GM23248 (cell line): ENCODE measurements at places on chromosomes 5 and 9.
A peak's percentile ranks its signal among the peaks of the same experiment; 100 is the strongest.

- no peak for DNase-seq
These were observed 138.5 kb upstream of the IRX2 start for GRCh38 chr5:2890011-2890410.

DNA sequence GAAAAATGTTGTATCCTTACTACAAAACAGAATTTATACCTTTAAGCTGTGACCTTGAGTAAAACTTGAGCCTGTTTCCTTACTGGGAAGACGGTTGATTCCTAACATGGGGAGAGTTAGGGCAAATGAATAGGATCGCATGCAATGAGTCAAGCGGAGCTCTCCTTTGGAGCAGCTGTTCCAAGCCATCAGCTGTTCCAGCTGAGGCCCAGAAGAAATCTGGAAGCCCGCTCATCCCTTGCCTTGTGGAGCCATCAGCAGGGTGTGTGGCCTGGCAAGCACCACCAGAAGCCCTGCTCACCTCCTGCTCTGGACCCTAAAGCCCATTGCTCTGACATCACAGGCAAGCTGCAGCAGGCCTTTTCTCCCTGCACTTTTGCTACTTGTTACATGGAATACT lies 8.0 kb downstream of the KIAA1191 start:
- DNase-seq = no peak

- DNase-seq = no peak
These were observed 877.7 kb downstream of the TLE1 start for GRCh38 chr9:80811656-80812055.

- DNase-seq = no peak
These were observed 5.5 kb downstream of the KCNT1 start for GRCh38 chr9:135707252-135708138.

- DNase-seq = no peak
These were observed 177.2 kb upstream of the OR13F1 start for GRCh38 chr9:104326912-104327311.

DNA sequence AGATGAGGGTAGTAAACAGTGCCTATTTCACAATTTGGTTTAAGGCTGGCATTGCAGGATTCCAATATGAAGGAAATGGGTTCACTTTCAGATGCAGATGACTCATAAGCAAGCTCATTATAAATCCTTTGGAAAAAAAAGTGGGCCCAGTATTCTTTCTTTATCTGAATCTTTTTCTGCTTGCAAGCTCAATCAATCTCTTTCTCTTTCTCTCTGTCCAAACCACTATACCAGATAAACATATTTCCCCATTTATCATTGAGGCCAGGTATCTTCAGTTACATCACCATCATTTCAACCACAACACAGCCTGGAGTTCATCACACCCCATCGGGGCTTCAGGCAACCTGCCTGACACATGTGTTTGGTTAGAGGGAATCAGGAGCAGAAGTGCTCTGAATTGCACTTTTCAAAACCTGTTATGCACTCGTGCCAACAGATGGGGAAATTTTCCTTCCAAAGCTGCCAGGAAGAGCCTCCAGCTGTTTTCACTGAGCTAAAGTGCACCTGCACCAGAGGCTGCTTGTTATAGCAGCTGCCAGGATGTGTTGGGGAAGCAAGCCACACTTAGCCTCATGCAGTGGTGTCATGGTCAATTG lies 30.0 kb upstream of the MAMDC2 start:
- peak; percentile 63 for DNase-seq

DNA sequence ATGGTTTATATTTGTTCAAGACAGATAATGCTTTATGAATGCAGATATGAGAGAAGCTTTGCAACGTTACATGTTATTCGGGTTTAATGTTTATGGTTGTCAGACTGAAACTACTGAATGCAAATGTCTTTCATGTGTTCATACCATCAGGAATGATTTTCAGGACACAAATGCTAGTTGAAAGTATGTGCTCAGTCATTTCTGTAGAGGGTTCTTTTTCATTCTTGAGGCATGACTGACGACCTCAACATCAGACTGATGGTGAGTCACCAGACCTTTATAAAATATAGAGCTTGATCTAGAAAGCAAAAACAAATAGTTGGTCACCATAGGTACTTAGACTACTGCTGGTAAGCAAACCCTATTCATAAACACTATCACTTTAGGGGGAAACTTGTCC lies 287.3 kb upstream of the NUDT12 start:
- peak; percentile 25 for DNase-seq

DNA sequence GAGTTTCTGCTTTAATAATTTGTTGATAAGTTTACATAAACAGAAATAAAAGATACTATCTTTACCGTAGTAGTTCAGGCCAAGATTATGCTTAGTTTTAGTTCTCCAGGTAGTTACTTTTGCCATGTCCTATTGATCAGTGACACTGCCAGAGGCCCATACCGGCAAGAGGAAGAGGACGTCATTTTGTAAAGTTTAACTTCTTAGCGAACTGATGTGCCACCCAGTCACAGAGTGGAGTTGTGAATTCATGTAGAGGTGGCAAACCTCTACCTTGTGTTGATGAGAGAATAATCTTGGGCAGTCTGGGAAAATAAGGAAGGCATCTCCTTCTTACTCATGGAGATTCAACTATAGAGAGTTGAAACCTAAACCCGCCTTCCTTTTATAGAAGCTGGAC lies 21.8 kb downstream of the RGMB start:
- DNase-seq = peak; percentile 10

- DNase-seq = no peak
These were observed 16.0 kb upstream of the ERGIC1 start for GRCh38 chr5:172818081-172818480.

- DNase-seq = no peak
These were observed 9.0 kb downstream of the FOXB2 start for GRCh38 chr9:77028478-77028877.

GRCh38 chr9:70835323-70835722 lies 286.1 kb downstream of the TRPM3 start:
- DNase-seq = peak; percentile 19

DNA sequence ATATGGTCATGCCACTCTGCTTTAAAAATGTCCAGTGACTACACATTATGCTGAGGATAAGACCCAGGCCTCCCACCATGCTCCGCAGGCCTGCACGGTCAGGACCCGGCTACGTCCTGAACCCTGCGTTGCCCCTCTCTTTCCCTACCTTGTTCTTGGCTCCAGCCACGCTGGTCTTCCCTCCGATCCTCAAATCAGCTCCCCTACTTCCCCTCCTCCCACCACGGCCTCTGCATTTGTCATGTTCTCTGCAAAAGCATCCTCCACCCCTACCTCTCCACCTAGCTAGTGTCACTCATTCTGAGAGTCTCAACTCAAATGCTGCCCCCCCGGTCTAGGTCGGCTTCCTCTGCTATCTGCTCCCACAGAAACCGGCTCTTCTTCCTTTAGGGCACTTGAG lies 11.2 kb downstream of the GPX3 start:
- no peak for DNase-seq

GRCh38 chr9:134591082-134591571 lies 50.5 kb upstream of the COL5A1 start:
- peak; percentile 74 for DNase-seq

GRCh38 chr5:126383246-126383645 lies 40.0 kb upstream of the GRAMD2B start:
- peak; percentile 55 for DNase-seq

DNA sequence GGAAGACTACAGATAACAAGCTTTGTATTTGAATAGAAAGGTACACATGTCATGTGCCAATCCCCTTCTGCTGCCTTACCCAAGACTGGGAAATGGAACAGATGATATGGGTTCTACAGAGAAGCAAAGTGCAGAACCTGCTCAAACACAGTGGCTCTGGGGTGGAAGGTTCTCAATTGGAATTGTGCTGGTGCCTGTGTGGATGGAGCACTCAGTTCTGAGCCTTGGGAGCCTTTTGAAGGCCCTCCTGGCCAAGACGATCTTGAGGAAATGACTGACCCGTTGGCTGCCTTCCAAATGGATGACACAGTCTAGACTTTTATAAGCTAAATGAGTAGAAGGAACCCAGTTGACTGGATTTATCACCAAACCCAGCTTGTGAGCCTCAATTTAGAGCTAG lies 4.2 kb upstream of the PRSS3 start:
- peak; percentile 87 for DNase-seq

DNA sequence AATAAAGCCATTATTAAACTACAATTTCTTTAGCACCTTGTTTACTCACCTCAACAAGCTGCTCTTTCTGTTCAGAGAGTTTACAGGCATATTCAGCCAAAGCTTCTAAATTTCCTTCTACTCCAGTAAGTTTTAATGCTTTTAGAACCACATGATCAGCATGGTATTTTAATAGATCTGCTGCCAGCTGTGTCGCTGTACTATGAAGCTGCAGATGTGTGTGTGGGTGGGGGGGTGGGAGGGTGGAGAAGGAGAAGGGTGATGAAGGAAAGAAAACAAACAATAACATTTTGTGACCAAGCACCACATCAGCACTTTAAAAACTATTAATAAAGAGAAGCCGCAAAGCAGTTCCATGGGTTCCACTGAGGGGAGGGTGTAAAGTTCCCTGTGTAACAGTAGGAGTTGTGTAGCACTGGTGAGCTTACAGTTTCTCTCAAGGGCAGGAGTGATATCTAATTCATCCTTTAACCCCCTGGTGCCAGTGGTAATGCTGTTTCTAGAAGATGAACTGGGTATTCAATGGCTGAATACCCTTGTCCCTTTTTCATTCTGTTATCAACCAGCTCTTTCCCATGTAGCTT lies 38.5 kb downstream of the ABITRAM start:
- peak; percentile 30 for DNase-seq

DNA sequence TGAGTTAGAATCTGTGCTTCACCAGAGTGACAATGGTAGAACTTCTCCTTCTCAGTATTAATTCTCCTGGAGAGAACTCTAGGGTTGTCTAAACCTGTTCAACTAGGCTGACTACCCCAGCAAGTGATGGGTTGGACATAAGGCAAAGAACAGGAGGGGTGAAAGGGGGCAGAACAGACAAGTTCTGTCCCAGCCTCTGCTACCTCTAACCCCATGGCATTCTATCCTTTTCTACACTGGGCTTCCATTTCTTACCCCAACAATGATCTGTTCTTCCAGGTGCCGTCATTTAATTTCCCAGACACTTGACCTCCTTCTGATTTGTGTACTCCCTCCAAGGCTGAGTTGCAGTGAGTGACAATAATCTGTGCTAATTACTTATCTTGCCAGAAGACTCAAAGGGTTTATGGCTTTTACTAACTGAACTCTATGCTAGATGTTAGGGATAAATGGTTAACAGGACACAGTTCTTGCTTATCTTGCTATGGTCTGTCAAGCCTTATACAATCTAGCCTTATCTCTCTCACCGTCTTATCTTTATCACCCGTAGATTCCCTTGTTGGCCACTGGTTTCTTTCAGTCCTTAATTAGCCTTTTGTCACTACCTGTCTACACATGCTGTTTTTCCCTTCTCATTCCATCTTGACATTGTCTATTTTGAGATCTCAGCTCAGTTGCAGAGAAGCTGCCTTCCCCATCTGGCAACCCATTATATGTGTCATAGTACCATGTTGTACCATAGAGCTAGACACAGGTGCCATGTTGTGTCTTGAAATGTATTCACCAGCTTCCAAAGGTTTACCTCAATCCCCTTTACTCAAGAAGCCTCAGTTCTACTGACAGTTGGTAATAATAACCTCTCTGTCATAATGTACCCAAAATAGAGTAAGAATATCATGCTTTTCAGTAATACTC lies 10.0 kb upstream of the MATR3 start:
- DNase-seq = no peak

GRCh38 chr9:115057559-115057958 lies 60.4 kb downstream of the TNC start:
- no peak for DNase-seq

DNA sequence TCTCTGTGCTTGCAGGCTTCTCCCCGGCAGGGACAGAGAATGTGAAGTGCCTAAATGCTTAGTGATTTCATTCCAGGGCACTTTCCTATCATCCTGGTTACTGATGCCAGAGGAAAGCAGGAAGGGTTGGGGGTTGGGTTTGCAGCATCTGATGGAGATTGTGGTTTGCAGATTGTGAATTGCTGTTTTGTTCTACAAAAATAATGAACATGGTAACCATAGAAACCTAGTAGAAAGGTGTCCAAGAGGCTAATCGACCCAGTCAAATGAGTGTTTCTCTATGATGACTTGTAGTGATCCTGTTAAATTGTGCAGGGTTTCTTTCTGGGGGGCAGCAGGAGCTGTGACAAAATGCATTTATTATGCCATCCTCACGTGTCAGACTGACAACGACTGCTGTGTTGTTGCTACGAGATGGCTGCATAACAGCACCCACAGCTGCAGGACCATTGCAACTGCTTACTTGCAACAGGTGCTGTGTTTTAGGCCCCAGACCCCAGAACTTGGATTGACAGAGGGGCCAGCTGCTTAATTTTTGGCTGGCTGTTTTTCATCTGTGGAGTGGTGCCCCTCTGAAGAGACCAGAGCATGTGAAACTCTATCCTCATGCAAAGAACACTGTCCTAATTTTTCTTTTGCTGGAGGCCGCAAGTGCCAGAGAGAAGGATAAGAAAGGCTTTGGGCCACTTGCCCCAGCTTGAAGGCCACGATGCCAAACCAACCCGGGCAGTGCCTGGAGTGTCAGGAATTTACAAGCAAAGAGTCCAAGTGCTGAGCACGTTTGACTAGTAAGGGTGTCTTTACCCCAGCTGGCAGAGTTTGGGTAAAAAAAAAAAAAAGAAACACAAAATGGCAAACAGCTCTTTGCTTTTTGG lies 397.8 kb downstream of the GADD45G start:
- DNase-seq = no peak

DNA sequence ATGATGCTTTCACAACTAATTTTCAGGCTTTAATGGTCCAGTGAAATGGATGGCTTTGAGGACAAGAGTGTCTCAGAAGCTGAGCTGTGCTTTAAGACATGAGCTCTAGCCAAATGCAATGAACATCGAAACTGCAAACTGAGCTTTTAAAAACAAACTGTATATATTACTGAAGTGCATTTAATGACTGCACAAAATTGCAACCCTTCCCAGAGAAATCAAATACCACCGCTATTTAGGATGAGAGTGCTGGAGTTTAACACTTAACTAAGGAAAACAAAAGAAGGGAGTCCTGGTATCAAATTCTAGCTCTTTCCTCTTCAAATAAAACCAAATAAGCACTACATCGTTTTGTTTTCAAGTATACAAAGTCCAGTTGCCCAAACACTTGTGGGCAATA lies 163.9 kb downstream of the SLF1 start:
- DNase-seq = no peak

GRCh38 chr9:123537809-123538208 lies 181.8 kb downstream of the CRB2 start:
- DNase-seq = no peak

GRCh38 chr9:121937240-121937639 lies 155.9 kb downstream of the TTLL11 start:
- DNase-seq = no peak

GRCh38 chr9:98362624-98363252 lies 107.3 kb upstream of the TBC1D2 start:
- DNase-seq = no peak

GRCh38 chr9:124593651-124594058 lies 86.5 kb upstream of the NR5A1 start:
- peak; percentile 30 for DNase-seq

GRCh38 chr5:141208478-141208877 lies at the start of gene PCDHB12:
TSS of gene PCDHB12 (plus strand) at chr5:141208719. CDS start at chr5:141208908, 189 bp downstream.
- DNase-seq = peak; percentile 55

- no peak for DNase-seq
These were observed 170.8 kb downstream of the EDIL3 start for GRCh38 chr5:84213861-84214260.

- DNase-seq = no peak
These were observed 46.2 kb downstream of the PFDN1 start for GRCh38 chr5:140256726-140257125.
